Upper lobe of right lung (tissue), 1 donor: ENCODE measurements at places on chromosomes 2 and 18. TPM values are rescaled to one million over a fixed set of nuclear protein-coding genes. Genes with fewer than 3 reads are reported as not detected.

- H3K36me3 ChIP-seq = no peaks in the 10 kb centered on the region
- H3K27me3 ChIP-seq = no peaks in the 10 kb centered on the region
- no peak overlapping the region for H3K4me3 ChIP-seq
- H3K27ac ChIP-seq = no peak overlapping the region
- DNase-seq = no peak
These were observed 20.9 kb upstream of the SETBP1 start for GRCh38 chr18:44659771-44660170.

DNA sequence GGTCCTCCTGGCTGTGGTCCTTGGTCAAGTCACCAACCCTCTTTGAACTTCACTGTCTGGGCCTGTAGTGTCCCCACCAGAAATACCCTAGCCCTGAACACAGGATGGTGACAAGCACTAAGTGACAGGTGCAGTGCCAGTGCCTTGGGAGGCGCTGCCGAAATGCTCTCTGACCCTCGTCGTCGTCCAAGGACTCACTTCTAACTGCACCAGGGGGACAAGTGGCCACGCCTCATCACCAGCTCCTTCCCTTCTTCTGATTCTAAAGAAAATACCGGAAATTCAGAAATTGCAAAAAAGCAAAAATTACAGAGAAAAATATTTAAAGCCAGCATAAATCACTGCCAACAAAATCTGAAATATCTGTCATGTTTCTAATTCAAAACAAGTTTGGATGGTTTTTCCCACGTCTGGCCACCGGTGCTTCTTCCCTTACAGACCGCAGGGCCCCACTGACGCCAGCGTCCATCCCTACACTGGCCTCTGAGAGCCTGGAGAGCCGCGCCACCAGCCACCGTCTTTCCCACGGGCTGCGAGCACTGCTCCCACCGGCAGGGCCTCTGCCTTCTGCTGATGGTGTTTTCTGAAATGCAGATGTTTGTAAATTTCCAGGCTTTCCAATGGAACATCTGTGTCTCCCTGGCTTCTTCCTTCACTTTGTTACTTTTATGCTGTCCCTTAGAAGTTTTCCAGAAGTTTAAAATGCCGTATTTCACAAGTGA is 37.4 kb upstream of the GPC1 start:
- no peaks in the 10 kb centered on the region for H3K36me3 ChIP-seq
- peaks cover 8% of the 10 kb centered on the region for H3K27me3 ChIP-seq
- H3K4me1 ChIP-seq = no peaks in the 10 kb centered on the region
- H3K27ac ChIP-seq = no peak overlapping the region
- no peak for DNase-seq

DNA sequence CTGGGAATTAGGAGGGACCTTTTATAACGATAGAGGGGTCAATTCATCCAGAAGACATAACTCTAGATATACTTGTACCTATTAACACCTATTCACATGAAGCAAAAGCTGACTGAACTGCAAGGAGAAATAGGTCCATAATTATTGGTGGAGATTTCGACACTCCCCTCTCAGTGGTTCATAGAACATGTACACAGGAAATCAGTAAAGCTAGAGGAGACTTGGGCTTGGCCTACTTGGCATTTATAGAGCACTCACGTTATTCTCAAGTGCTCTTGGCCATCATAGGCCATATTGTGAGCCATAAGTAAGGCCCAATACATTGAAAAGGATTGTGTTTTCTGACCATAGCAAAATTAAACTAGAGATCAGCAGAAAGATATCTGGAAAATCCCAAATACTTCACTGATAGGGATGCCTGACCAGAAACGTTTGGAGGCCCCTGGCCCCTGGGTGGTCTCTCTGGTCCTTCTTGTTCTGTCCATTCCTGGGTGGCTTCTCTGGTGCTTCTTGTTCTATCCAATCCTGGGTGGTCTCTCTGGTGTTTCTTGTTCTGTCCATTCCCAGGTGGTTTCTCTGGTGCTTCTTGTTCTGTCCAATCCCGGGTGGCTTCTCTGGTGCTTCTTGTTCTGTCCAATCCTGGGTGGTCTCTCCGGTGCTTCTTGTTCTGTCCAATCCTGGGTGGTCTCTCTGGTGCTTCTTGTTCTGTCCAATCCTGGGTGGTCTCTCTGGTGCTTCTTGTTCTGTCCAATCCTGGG is 49.0 kb downstream of the SNED1 start:
- no peaks in the 10 kb centered on the region for H3K4me1 ChIP-seq
- no peak overlapping the region for H3K4me3 ChIP-seq
- H3K27me3 ChIP-seq = no peaks in the 10 kb centered on the region
- DNase-seq = no peak
- H3K36me3 ChIP-seq = peaks cover 40% of the 10 kb centered on the region

GRCh38 chr2:176415937-176416499 is 146.8 kb downstream of the MTX2 start:
- no peak overlapping the region for H3K4me3 ChIP-seq
- no peaks in the 10 kb centered on the region for H3K4me1 ChIP-seq
- H3K36me3 ChIP-seq = no peaks in the 10 kb centered on the region
- no peak overlapping the region for H3K27ac ChIP-seq
- H3K27me3 ChIP-seq = no peaks in the 10 kb centered on the region

GRCh38 chr2:110743600-110743999 is 11.2 kb downstream of the ACOXL start:
- no peaks in the 10 kb centered on the region for H3K27me3 ChIP-seq
- no peak overlapping the region for H3K27ac ChIP-seq
- H3K4me1 ChIP-seq = no peaks in the 10 kb centered on the region
- H3K36me3 ChIP-seq = no peaks in the 10 kb centered on the region

GRCh38 chr2:188851311-188851710 is 122.9 kb upstream of the COL3A1 start:
- H3K27me3 ChIP-seq = no peaks in the 10 kb centered on the region
- no peaks in the 10 kb centered on the region for H3K36me3 ChIP-seq
- H3K4me3 ChIP-seq = no peak overlapping the region
- no peaks in the 10 kb centered on the region for H3K4me1 ChIP-seq
- no peak overlapping the region for H3K27ac ChIP-seq
- DNase-seq = no peak

DNA sequence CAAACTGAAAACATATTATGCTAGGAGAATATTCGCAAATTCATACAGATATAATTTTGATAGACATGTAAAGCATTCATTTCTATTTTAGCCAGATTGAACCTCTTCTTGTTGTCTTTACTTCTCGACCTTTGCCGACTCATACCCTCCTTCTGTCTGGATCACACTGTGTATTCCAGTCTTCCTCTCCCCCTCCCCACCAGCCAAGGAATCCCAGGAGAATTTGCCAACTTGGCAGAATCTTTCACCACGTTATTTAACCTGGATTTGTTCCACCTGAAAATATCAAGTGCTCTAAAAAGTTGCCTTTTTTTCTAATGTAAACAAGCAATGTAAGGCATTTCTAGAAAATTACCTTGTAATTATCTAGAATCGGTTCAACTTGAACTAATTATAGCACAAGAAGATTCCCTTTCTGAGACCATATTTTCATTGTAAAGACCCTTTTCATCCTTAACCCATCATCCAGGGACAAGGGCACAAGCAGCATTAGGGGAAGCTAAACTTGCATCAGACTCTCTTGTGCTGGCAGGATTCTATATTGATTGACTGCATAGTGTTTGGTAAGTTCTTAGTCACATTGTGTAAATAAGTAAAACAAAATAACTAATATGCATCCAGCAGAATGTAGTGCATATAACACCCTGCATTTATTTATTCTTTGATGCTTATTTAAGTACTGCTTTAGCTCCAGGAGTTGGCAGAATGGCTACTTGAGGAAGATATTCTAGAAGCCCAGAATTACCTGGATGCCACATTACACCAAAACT is 1328.7 kb upstream of the NXPH2 start:
- no peak overlapping the region for H3K27ac ChIP-seq
- H3K4me3 ChIP-seq = no peak overlapping the region
- no peaks in the 10 kb centered on the region for H3K36me3 ChIP-seq
- no peaks in the 10 kb centered on the region for H3K4me1 ChIP-seq

GRCh38 chr2:26235089-26235488 is 9.3 kb downstream of the HADHA start:
- peaks cover 87% of the 10 kb centered on the region for H3K36me3 ChIP-seq
- H3K27ac ChIP-seq = no peak overlapping the region
- no peaks in the 10 kb centered on the region for H3K27me3 ChIP-seq
- peaks cover 10% of the 10 kb centered on the region for H3K4me1 ChIP-seq

GRCh38 chr2:233084488-233084887 is 24.3 kb downstream of the INPP5D start:
- peak overlapping the region; percentile 85 for H3K27ac ChIP-seq
- peak; percentile 69 for DNase-seq
- H3K36me3 ChIP-seq = no peaks in the 10 kb centered on the region
- H3K27me3 ChIP-seq = no peaks in the 10 kb centered on the region

- DNase-seq = peak; percentile 62
- H3K36me3 ChIP-seq = no peaks in the 10 kb centered on the region
- H3K27ac ChIP-seq = no peak overlapping the region
- H3K27me3 ChIP-seq = peaks cover 20% of the 10 kb centered on the region
These were observed 17.0 kb downstream of the GPR35 start for GRCh38 chr2:240642061-240642805.

GRCh38 chr2:215979620-215980019 is 33.7 kb downstream of the MREG start:
- H3K4me3 ChIP-seq = no peak overlapping the region
- no peaks in the 10 kb centered on the region for H3K36me3 ChIP-seq
- no peak for DNase-seq
- no peaks in the 10 kb centered on the region for H3K4me1 ChIP-seq
- H3K27ac ChIP-seq = no peak overlapping the region

DNA sequence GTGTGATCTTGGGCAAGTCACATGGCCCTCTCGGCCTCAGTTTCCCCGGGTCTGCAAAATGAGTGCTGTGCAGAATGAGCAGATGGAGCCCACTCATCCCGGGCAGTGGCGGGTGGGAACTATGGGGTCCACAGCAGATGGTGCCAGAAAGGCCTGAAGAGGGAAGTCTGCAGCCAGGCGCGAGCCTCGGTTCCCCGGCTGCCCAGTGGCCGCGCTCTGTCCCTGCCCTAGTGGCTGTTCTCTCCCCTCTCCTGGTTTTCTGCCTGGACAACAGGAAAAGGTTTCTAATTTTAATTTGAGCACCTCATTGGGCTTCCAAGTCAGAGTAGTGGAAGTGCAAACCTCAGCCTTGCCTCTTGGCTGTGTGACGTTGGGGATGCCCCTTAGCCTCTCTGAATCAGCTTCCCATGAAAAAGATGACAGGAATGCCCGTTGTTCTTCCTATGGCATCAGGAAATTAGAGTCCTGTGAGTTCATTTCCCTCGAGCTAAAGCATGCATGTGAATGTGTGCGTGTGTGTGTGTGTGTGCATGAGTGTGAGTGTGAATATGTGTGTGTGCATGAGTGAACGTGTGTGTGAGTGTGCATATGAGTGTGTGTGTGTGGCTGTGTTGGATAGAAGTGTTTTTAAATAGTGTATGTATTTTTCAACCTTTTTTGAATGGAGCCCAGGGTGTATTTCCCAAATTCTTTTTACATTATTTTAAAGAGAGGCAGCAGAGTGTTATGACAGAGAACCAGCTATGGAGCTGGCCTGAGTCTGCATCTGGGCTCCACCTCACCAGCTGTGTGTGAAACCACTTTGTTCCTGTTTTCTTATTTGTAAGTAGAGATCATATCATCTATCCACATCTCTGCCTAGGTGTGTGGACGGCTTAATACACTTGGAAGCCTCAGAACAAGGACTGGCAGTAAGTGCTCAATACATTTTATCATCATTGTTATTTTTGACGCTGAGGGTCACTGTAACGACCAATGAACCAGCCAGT is 41.3 kb downstream of the RRM2 start:
- no peak for DNase-seq
- H3K36me3 ChIP-seq = no peaks in the 10 kb centered on the region
- H3K27me3 ChIP-seq = no peaks in the 10 kb centered on the region
- no peak overlapping the region for H3K27ac ChIP-seq

DNA sequence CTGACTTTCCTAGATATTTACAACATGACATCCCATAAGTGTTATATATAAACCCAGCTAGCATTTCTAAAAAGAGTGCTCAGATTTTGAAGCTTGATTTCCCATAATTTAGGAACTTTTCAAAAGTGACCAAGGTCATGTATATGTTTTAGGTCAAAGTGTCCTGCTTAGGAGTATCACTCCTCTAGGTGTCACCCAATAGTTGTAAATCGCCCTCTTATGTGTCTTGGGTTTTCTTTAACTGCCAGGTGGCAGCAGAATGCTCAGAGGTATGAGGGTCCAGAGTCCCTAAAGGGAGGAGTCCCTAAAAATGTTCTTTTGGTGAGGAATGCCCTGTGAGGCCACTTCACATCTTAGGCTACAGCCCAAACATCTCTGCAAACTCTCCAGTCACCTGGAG is 358.3 kb downstream of the CELF4 start:
- no peak for DNase-seq
- no peak overlapping the region for H3K4me3 ChIP-seq
- no peaks in the 10 kb centered on the region for H3K27me3 ChIP-seq
- no peak overlapping the region for H3K27ac ChIP-seq

GRCh38 chr2:18546567-18546966 is 13.9 kb downstream of the RDH14 start:
- no peak overlapping the region for H3K4me3 ChIP-seq
- H3K4me1 ChIP-seq = peaks cover 10% of the 10 kb centered on the region
- no peak overlapping the region for H3K27ac ChIP-seq
- H3K27me3 ChIP-seq = no peaks in the 10 kb centered on the region

DNA sequence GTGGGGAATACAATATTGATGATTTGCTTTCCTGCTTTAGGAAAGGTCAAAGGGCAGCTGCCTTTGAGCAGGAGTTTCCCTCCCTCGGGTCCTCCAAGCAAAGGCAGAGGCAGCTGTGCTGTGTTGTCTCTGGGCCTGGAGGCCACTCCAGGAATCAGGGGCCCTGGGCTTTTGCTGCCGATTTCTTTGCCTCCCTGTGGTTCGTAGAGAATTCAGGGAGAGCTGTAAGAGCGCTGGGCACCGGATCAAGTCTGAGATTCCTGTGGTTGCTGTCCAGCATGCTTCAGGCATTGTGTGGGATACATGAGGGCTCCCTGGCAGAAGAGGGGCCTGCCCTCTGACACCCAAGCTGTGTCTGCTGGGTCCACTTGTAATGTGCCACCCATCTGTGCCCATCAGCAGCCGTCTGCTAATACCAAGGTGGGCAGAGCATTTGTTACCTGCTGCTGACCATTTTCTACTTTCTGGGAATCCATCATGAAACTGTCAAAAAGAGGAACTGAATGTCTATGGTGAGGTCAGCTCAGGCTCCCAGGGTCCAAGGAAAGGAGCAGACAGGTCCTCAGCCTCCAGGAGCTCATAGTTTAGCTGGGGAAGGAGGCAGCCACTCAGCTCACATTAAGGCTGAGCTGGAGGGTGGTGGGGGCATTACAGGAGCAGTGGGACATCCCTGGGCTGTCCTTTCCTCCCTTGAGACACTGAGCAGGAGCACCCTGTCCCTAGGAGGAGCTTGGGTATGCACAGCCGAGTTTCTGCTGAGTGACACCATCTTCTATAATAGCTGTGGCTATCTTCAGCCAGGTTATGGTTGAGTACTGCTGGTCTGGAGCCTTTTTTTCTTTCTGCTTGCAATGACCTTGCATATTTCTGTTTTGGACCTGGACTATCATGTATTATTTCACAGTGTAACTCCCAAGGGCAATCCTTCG is 68.5 kb downstream of the CTIF start:
- H3K27ac ChIP-seq = no peak overlapping the region
- H3K27me3 ChIP-seq = no peaks in the 10 kb centered on the region
- H3K4me3 ChIP-seq = no peak overlapping the region
- no peaks in the 10 kb centered on the region for H3K36me3 ChIP-seq

- H3K27ac ChIP-seq = no peak overlapping the region
- H3K27me3 ChIP-seq = no peaks in the 10 kb centered on the region
- H3K4me3 ChIP-seq = no peak overlapping the region
- H3K4me1 ChIP-seq = peaks cover 2% of the 10 kb centered on the region
- H3K36me3 ChIP-seq = no peaks in the 10 kb centered on the region
These were observed 35.6 kb upstream of the APCDD1 start for GRCh38 chr18:10418836-10419235.

The VSNL1 gene
- 1.2 TPM for total RNA-seq

The TUBA3E gene
- not detected for total RNA-seq

The CD207 gene
- 3.6 TPM for total RNA-seq

The ST6GAL2 gene
- total RNA-seq = 2.5 TPM

The REG1B gene
- total RNA-seq = not detected

The CLHC1 gene
- total RNA-seq = 12.3 TPM

The SFTPB gene
- 14,872 TPM for total RNA-seq

The HOXD8 gene
- 2.6 TPM for total RNA-seq

The NYAP2 gene
- 0.93 TPM for total RNA-seq
